GM13977 (cell line): ENCODE measurements at places on chromosomes 2 and 18.

- no peak for DNase-seq
These were observed 19.4 kb downstream of the TLK1 start for GRCh38 chr2:171141320-171141719.

GRCh38 chr18:55252901-55253300, 293.6 kb upstream of the CCDC68 start:
- no peak for DNase-seq

DNA sequence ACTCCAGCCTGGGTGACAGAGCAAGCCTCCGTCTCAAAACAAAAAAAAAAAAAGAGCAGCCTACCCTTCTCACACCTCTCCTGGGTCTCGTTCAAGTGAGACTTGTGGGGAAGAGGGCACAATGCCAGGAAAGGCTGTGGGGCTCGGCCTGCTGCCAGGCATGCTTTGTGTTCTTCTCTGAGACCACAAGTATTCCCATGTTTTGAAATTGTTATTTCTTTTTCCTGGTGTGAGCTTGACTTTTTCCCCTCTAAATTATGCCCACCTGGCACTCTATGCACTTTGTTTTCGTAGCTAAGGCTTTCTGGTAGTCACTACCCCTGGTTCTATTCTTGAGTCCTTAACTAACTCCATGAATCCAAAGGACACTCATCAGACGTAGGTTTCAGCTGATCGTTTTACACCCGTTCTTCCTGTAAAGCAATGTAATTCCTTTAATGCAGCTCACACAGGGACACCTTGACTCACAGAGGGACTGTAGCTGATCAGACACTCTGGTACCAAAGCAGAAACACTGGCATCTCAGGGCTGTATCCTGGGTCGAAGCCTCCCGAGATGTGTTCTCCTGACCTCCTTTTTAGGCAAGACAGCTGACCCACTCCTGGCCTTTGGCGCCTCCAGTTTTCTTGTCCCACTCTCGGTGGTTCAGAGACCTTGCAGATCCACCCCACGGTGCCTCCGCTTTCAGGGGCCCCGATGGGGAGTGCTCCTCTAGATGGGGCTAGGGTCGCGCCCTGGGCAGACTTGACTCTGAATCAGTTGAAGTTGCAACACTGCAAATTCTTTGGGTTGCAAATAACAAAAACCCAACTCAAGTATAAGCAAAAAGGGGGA, 193.3 kb upstream of the AGAP1 start:
- DNase-seq: no peak

DNA sequence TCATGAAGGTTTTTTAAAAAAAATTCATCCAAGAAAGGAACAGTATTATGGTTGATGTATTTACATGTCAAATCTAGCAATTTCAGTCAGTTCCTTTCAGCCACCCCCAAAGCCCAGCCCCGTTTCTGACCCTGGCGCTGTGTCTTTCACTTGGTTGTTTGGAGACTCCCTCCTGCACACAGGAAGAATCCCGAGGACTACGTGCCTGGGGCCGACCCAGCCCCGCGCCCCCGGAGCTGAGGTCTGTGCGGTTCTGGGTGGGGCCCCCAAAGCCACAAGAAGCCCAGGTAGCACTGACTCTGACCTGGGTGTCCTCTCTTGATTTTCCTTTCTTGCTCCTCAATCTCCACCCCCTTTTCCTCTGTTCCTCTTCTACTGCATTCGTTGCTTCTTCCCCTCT, 49.1 kb downstream of the TRAPPC12 start:
- no peak for DNase-seq

GRCh38 chr2:56314796-56315195, 131.0 kb downstream of the CCDC85A start:
- DNase-seq: no peak

DNA sequence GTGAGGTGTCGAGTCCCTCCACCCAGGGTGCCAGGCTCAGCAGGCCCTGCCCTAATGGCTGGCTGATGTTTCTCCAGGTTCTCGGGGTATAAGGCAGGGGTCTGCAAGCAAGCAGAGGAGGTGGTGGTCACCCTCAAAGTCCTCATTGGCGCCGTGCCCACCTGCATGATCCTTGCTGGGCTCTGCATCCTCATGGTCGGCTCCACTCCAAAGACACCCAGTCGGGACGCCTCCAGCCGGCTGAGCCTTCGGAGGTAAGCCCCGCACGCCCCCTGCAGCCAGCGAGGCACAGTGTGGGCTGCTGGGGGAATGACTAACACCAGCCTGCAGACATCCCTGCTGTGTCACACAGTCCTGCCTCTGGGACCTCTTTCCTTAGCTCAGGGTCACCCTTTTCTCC, 14.1 kb downstream of the MFSD2B start:
- no peak for DNase-seq

DNA sequence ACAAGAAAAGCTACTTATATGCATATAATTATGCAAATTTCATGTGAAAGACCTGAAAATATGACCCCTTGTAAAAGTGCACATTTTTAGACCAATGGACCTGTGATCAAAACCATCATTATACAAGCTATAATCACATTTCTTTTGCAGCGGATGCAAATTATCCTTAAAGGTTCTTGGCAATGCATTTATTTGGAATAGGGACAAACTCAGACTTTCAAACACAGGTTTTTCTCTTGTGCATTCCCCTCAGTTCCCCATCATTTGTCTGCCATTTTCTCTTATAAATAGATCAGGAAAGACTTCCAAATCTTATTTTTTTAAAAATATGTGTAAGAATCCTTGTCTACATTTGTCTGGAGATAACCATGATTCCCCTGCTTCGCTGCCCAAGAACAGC, 954.2 kb upstream of the NRXN1 start:
- DNase-seq: no peak

- peak; percentile 27 for DNase-seq
These were observed 325.4 kb upstream of the FIGN start for GRCh38 chr2:164061129-164061746.

- no peak for DNase-seq
These were observed 199.1 kb upstream of the SLC14A2 start for GRCh38 chr18:45416168-45416567.

DNA sequence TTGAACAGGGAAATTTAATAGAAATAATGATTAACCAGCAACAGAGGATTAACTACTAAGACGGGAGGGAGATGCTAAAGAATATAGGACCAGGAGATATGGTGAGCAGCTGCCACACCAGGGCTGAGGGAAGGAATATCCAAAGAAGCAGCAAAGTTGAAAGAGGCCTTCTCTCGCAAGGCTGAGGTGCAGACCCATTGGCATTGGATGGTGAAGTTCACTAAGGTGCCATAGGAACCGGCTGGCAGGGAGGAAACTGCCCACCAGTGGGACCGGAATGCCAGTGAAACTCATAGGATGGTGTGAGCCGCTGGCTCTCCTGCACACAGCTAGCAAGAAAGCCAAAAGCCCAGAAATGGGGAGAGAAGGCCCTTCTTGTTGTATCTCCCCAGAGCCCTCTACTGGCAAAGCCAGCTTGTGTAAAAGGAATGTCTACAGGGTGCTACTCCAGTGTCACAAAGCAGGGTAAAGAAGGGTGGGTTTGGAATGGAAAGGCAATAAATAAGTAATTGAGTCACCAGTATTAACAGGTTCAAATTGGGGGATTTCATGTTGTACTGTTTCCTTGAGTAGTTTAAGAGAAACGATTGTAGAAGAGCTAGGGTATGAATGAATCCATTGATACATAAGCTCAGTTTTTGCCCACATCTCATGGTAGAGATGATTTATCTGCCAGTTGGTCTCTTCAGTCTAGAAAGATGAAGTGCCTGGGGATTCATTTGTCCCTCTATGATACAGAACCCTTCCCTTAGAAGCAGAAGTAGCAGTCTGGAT, 36.0 kb downstream of the FARP2 start:
- DNase-seq: no peak

GRCh38 chr2:200243441-200243840, 63.1 kb upstream of the SPATS2L start:
- no peak for DNase-seq

- DNase-seq: no peak
These were observed 67.4 kb downstream of the ADNP2 start for GRCh38 chr18:80176334-80177073.

- peak; percentile 29 for DNase-seq
These were observed 490 bp downstream of the NDUFS1 start for GRCh38 chr2:206158563-206159345.

DNA sequence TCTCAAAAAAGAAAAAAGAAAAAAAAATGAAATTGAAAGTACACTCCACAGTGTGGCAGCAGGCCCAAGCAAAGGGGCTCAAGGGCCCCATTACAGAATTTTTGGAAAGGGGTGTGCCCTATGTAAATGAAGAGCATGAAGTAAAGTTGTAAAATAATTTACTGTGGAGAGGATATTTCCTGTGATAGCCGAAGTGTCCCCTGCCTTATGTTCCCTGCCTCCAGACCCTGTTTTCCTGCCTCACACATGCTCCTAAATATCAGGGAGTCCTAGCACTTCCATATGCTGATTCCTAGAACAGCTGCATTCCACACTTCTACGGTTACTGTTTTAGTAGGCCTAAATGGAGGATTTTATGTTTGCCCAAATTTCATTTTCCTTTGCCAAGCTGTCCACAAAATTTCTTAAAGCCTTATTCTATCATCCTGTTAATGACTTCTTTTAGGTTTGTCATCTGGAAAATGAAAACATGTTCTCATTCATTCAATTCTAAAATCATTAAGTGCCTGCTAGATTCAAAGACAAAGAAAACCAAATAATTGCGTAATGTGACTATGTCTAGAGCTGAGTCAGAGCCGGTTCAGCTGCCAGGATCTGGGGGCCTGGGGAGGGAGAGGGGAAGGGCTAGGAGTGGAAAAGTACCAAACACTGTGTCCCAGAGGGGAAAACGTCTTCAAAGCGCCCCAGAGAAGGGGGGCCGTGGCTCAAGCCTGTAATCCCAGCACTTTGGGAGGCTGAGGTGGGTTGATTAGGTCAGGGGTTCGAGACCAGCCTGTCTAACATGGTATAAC, 25.9 kb upstream of the IMPA2 start:
- no peak for DNase-seq

- DNase-seq: no peak
These were observed 594.0 kb upstream of the VRK2 start for GRCh38 chr2:57452634-57453033.

DNA sequence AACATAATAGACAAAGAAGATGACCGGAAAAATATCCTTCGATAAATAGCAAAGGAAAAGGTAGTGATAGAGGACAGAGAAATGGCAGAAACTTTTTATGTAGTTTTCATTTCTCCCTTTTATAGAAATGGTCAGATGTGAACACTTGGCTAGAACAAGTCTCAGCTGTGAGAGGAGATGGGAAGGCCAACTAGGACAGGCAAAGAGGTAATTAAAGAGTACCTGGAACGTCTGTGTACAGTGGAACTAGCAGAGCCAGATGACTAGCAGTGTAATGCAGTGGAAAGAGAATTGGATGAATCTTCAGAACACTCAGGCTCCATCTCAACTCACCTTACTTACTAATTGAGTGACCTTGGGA, 69.2 kb downstream of the NABP1 start:
- DNase-seq: no peak

- DNase-seq: no peak
These were observed 182.6 kb upstream of the CHAC2 start for GRCh38 chr2:53584986-53585385.

DNA sequence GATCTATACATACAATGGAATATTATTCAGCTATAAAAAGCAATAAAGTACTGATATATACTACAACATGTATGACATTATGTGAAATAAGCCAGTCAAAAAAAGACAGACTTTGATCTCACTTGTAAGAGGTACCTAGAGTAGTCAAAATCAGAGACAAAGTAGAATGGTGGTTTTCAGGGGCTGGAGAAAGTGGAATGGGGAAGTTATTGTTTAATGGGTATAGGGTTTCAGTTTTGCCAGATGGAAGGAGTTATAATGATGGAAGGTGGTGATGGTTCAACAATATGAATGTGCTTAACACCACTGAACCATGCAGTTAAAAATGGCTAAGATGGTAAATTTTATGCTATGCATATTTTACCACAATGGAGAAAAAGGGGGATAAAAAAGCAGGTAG, 6.3 kb downstream of the COBLL1 start:
- no peak for DNase-seq

DNA sequence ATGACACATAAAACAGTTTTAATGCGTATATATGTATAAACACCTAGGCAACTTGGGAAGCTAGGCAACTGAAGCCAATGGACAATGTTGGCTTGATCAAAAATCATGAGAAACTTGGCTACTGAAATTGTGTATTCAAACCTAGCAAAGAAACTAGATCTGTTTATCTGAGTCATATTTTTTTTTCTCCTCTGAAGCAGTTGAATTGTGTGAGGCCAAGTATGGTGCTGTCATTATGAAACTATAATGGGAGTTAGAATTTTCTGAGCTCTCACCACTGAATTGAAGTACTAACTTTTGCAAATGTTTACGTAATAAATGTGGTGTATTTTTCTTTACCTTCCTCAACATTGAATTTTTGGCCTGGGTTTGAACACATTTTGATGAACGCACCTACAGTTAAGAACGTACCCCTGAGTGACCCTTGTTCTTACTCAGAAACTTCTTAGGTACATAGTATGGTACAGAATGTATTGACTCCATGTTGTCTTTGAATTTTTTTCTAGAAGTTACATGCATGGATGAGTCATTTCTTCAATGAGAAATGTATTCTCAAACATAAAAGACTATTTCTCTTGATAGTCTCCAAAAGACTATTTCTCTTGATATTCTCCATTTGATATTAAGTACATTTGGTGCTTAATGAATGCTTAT, 23.8 kb downstream of the CD28 start:
- peak; percentile 64 for DNase-seq

GRCh38 chr2:105937498-105938097, 192.9 kb downstream of the NCK2 start:
- DNase-seq: no peak

- DNase-seq: no peak
These were observed 61.6 kb downstream of the DNER start for GRCh38 chr2:229652796-229653195.

- no peak for DNase-seq
These were observed 102.3 kb downstream of the BOD1L2 start for GRCh38 chr18:57249179-57249578.

DNA sequence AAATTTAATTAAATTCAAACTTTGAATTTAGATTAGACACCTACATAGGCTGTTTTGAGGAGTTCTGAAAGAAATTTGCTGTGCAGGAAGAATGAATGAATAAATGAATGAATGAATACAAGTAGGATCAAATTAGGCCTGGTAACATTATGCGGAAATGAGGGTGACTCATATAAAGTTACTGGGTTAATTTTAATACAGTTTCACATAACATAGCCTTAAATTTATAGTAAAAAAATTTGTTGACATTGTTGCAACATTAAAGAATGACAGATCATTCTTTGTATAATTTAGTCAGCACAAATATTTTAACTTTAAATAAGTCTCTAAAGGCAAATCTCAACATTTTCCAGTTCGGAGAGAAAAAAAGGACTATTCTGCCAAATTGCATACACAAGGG, 1293.1 kb upstream of the SLC39A10 start:
- DNase-seq: no peak

GRCh38 chr18:48949050-48949605, 1.6 kb downstream of the SMAD7 start:
- peak; percentile 78 for DNase-seq

DNA sequence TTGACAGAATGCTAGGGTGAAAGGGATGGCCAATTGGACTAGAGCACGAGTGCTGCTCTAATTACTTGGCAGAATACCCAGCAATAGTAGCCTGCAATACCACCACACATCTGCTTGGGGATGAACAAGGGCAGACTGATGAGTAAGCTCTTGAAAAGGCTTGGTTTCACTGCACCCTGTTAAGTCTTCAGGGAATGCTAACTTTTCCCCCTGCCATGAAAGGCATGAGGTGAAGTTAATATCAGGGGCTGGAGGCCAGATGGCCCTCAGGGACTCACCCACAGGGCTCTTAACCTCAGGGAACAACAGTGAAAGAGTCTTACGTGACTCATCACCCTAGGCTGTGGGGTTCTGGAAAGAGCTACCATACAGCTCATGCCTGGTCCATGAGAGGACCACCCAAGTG, 51.7 kb upstream of the MYL1 start:
- no peak for DNase-seq
